ENCODE measurements at places on chromosomes 11 and 22.
A peak's percentile ranks its signal among the peaks of the same experiment; 100 is the strongest.

- DNase-seq: no peak
Observed at GRCh38 chr11:116993599-116993998, 104.6 kb downstream of the SIK3 start.

DNA sequence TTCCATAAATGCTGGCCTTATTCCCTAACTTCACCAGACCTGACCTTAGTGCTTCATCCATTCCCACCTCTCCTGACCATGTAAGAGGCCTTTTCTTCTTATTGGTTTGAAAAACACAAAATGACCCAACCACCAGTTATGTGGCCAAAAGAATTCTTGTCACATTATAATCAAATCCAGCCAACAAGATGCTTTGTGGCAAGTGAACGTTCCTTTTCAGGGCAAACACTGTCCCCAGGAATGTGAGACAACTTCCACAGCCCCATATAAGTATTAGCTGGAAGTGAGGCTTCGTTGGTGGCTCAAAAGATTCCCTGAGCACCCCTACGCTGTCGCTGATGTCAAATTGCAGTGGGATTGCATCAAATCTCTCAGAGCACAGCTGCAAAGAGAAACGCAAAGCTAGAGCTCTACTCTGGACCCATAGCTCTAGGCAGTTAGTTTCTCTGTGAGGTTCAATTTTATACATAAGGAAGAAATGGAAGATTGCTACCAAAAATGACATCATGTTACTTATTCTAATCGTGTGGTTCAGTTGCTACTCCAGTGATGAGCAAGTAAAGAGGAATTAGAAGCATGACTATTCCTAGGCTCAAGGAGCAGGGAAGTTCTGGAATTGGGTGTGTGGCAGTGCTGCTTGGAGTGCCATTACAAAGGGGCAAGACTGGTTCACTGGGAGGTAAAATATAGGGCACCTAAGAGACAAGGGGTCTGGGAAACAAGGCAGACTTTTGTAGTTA lies 26.1 kb downstream of the GLYATL1 start:
- DNase-seq: no peak

DNA sequence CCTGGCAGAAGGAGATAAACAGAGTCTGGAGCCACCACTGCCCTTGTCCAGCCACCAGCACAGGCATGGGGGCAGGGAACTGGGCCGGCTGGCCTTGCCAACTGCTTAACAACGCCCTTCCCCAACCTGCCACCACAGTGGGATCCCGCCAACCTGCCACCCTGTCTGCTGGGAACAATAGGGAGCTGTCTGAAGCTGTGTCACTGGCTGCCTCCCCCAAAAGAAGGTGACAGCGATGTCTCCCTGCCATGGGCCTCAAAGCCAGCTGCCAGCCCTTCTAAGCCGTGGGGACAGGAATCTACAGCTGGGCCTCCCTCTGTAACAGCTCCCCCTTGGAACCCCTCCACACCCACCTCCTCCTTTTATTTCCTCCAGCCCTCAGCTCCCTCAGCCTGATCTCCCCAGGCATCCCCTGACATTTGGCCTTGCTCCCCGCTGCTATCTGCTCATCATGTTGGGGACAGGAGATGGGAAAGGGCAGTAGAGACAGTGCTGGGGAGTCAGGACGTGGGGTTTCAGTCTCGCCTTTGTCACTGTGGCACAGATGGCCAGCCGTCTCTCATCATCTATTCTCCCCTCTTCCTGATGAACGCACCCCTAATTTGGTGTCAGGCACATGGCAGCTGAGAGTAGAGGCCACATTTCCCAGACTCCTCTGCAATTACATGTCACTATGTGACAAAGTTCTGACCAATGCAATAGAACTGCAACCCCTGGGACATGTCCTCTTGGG lies 51.3 kb upstream of the PRDM11 start:
- peak; percentile 65 for DNase-seq

GRCh38 chr11:62505059-62505439 lies 41.6 kb downstream of the AHNAK start:
- no peak for DNase-seq

DNA sequence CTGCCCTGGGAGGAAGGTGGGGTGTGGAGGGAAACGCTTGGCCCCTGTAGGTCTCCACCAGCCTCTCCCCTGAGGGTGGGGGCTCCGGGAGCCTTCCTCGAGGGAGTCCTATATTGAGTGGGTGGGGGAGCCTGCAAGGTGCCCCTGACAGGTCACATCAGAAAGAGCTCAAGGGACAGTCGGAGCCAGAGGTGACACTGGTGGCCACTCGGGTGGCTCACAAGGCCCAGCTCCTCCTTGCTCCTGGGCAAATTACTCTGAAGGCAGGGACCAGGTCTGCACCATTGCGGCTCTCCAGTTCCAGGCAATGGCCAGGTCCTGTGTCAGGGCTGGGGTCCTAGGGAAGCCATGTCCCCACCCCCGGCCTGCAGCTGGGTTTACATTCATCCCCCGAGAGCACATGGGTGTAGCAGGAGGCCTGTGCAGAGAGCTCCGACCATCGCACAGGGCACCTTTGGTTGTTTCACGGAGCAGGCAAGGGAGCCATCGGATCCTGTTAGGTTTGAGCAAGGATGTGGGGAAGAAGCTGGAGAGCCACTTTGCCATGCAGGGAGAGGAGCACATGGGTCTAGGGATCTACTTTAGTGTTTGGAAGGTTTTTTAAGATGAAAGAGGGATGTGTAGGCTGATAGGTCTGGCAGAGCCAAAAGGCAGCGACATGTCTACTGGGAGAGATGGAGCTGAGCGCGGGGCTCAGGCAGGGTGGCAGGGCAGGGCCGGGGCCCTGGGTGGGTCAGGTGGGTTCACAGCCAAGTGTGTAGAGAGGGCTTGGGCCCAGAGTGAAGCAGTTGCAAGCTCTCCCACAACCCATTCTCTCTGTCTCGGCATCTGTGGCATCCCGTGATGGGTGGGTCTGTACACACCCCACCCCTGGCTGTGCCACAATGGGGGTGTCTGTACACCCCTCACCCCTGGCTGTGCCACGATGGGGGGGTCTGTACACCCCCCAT lies 14.8 kb downstream of the CCND1 start:
- peak; percentile 61 for DNase-seq

DNA sequence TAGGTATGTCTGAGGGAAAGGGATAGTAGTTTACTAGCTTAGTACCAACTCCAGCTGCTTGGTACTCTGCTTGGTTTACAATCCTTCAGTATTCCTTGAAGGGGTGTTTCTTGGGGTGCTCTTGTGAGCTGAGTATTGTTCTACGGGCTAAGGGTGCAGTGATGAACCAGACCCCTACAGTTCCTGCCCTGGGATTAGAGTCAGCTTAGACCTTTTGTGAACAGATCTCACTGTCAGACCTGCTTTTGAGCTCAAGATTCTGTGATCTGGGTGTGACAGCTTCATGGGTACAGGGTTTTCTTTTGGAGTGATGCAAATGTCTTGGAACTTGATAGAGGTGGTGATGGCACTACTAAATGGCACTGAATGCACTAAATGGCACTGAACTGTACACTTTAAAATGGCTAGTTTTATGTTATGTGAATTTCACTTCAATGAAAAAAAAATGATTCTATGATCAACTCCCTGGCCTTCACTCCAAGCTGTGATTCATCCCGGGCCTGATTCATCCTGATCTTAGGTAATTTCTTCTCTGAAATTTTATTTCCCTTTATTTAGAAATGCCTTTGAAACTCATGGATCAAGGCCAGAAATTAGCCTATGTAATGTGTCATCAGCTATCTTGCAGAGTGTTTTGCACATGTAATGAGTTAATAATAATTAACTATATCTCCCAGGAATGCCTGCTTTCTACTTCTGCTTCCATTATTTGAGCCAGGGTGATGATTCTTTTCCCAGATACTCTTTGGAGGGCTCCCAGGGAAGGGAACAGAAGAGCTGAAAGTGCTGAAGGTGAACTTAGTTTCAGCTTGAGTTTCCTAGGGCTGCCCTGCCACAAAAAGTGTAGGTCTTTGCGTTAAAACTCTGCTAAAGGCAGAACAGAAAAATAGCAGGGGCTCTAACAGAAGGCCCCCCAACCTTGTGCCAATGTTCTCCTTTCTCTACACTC lies 87.9 kb downstream of the NCAM1 start:
- no peak for DNase-seq

GRCh38 chr11:113697756-113698407 lies 8.2 kb downstream of the TMPRSS5 start:
- DNase-seq: no peak

DNA sequence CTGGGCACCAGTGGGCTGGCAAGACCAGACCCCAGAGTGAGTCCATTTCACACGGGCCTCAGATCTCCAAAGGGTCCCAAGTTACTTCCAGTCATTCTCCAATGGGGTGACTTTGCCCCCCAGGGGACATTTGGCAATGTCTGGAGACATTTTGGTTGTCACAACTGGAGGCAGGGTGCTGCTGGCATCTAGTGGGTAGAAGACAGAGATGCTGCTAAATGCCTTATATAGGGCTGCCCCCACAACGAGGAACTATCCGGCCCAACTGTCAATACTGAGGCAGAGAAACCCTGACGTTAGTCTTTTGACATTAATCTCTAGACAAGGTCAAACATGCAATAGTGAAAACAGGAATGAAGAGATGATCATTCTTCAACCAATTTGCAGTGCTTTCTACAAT lies 6.4 kb downstream of the RTN4RL2 start:
- DNase-seq: no peak

GRCh38 chr11:74011360-74012073 lies 2.6 kb upstream of the UCP3 start:
- DNase-seq: no peak

DNA sequence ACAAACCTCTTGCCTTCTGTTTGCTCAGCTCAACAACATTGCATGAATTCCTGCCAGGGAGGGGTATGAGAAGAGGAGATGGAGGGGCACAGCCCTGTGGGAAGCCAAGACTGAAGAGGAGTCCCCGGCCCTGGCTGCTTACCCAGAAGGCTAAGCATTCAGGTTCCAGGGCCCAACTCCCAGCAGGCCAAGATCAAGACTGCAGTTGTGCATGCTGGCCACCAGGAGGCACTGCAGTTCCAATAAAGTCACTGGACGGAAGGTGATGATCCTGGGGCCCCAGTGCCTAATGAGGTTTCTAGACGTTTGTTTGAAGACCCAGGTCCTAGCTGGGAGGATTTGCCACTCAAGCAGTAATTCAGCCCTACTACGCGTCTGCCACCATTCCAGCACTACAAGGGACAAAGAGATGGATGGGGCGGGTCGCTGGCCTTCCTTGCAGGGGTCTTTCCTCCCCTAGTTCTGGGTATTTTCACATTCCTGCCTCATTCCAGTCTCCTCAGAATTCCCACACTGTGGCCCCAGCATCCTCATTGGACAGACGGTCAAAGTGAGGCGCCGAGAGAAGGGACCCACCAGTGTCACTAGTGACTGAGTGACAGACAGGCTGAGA lies 23.6 kb downstream of the ALX4 start:
- peak; percentile 87 for DNase-seq

- peak; percentile 89 for DNase-seq
Observed at GRCh38 chr11:34052608-34053160, 1.2 kb downstream of the CAPRIN1 start.

DNA sequence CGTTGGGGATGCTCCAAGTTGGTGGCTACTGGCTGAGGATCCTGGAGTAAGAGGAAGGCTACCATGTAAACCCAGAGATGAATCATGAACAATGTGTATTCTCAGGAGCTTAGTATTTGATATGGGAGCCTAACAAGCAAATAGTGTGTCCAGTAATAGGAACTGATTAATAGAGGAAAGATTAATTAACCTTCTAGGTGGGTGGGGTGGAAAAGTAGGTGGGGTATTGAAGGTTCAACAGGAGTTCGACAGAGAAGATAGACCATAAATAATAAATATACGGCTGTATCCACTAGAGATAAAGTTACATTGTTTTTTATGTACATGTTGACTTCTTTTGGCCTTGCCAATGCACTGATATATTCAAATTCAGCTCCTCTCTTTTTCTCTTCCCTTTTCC lies 43.1 kb downstream of the BMAL1 start:
- no peak for DNase-seq

DNA sequence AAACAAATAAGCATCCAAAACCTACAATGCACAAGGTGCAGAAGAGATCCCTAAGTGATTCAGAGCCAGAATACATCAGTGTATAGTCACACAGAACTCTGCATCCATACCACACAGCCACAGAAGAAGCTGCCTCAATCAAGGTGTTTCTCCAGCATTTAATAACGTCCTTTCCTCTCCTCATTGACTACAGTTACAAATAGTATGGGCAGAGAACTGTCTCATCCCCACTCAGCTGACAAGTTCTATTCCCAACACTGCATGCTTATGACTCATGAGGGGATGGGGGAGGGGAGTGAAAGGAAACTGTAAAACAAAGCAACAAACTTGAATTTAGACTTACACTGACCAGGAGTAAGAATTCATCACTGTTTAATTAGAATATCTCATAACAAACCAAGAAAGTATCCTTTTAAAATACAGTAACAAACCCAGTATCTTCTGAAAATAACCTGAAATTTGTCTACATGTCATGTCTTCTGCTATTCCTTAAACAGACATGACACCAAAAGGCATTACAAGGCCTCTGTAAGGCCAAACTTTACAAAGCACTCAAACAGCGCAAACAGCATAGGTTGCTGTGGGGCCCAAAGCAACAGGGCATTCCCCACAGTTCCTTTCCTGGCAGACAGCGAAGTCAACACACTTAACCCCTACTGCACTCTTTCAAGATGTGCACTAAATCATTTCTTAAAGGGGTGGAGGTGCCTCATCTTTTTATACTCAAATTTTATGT lies 29.3 kb downstream of the CELF1 start:
- no peak for DNase-seq

- no peak for DNase-seq
Observed at GRCh38 chr11:13261591-13262061, 16.0 kb upstream of the BMAL1 start.

- DNase-seq: no peak
Observed at GRCh38 chr11:122642472-122642922, 13.0 kb upstream of the UBASH3B start.

- DNase-seq: no peak
Observed at GRCh38 chr22:36548606-36549005, 19.6 kb upstream of the EIF3D start.

- DNase-seq: no peak
Observed at GRCh38 chr22:43411040-43411868, 560 bp upstream of the MPPED1 start.

- DNase-seq: no peak
Observed at GRCh38 chr11:133239575-133239974, 292.7 kb downstream of the OPCML start.

GRCh38 chr11:112400476-112401014 lies 139.9 kb upstream of the PLET1 start:
- no peak for DNase-seq

- peak; percentile 46 for DNase-seq
Observed at GRCh38 chr22:35651085-35651484, 2.8 kb downstream of the APOL6 start.

DNA sequence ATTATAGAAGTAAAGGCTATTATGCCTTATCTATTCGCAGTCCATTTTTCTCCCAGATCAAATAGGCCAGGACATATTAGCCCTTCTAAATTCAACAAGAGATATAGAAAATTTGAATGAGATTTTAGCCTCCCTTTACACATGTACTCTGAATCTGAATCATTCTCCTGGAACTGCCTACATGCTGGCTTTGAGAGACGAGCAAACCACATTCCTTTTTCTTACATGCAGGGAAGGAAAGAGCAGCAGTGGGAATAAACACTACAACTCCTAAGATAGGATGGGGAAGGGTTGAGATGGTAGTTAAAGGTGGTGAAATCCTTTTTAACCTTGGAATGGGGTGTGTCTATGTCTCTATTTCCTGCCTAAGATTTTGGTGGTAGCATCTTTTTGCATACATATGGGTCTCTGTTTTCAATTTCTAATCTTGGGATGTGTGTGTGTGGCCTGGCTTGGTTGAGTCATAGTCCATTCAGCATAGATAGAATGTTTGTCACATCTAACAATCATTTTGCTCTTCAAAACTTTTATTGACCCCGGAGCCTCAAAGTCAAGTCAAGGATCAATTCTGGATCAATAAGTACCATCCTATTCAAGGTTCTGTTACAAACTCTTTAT lies 11.1 kb upstream of the OOSP2 start:
- DNase-seq: no peak

All from spleen (tissue), 13 donors.